ENCODE measurements at places on chromosomes 13 and 19. TPM values are rescaled to one million over a fixed set of nuclear protein-coding genes. Genes with fewer than 3 reads are reported as not detected.

GRCh38 chr19:1769645-1769985 lies 16.3 kb downstream of the ONECUT3 start:
- no peak for DNase-seq

GRCh38 chr19:55535173-55535964 lies 1.6 kb downstream of the SBK2 start:
- no peak for DNase-seq

GRCh38 chr13:106911020-106911419 lies 343.1 kb upstream of the ARGLU1 start:
- no peak for DNase-seq

The KCNC3 gene
- total RNA-seq, result 1.9 TPM

GRCh38 chr19:44552324-44552723 lies 22.8 kb upstream of the CEACAM20 start:
- DNase-seq, result no peak

Data from suprapubic skin (tissue), 4 donors.